ENCODE measurements at places on chromosomes 11 and 22.
A peak's percentile ranks its signal among the peaks of the same experiment; 100 is the strongest.

- no peak for DNase-seq
Observed at GRCh38 chr11:62588966-62589637, 2.2 kb downstream of the TUT1 start.

- DNase-seq: no peak
Observed at GRCh38 chr11:61102667-61103571, 630 bp downstream of the CD5 start.

DNA sequence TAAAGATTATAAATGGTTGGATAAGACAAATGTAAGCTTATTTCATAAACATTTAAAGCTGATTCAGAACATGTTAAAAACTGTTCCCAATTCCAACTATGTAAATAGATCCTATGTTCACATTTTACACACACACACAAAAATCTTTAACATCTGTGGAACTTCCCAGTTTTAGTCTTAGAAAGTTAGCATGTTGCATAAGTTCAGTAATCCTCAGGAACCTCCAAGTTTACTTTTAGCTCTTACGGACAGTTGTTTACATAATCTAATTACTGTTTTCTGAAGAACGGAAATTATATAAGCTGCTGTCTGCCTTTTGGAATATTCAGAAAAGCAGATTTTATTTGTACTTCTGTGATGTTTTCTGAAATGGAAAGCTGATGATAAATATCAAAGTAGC is 53.3 kb downstream of the PANX1 start:
- DNase-seq: no peak

DNA sequence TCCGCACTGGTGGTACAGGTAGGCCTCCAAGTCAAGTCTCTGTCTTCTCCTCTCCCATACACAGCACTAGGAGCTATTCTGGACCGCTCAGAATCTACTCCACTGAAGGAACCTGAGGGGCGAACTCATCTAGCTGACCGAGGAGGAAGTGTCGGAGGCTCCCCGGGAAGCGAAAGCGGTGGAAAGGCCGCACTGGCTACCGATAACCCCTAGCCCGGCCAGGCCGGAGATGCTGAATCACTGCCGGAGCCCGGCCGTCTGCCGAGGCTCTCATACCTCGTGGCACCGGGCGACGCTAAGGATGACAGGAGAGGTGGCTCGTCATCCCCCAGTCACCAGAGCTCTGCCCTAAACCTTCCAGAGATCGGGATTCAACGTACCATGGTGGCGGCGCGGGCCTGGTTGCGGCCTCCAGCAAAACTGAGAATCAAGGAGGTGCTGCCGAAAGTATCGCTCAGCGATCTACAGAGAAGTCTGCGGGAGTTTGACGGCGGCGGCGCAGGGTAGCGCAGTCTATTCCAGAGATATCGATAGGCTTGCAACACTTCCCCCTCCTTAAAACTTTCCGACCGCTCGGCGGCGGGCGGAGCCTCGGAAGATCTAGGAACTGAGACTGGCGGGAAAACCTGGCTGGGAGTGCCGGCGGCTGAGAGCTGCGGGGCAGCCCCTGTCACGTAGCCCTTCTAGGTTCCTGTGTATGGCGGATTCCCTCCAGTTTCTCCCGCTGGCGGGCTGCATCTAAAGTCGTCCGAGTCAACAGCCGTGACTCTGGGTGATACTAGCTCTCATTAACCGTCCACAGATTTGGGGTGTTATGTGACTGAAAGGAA is at the start of gene PSMA1:
Gene PSMA1 (minus strand): TSS at position 470 of the 830 bp plus-strand sequence. CDS start 87 bp downstream, at position 383.
- DNase-seq: peak; percentile 95

- no peak for DNase-seq
Observed at GRCh38 chr22:27260087-27260698, 541.4 kb downstream of the MN1 start.

- no peak for DNase-seq
Observed at GRCh38 chr22:27794226-27794625, 7.3 kb downstream of the MN1 start.

GRCh38 chr11:65492637-65493366 is 6.0 kb upstream of the MALAT1 start:
- no peak for DNase-seq

- DNase-seq: no peak
Observed at GRCh38 chr11:45538939-45539338, 126.5 kb downstream of the CHST1 start.

Data from midbrain (tissue), 1 donor.